ENCODE measurements at places on chromosomes 13 and 19.

GRCh38 chr13:105139380-105140285 lies 1395.8 kb downstream of the EFNB2 start:
- peak; percentile 46 for DNase-seq

GRCh38 chr19:29690842-29691241 lies 24.2 kb downstream of the C19orf12 start:
- no peak for DNase-seq

DNA sequence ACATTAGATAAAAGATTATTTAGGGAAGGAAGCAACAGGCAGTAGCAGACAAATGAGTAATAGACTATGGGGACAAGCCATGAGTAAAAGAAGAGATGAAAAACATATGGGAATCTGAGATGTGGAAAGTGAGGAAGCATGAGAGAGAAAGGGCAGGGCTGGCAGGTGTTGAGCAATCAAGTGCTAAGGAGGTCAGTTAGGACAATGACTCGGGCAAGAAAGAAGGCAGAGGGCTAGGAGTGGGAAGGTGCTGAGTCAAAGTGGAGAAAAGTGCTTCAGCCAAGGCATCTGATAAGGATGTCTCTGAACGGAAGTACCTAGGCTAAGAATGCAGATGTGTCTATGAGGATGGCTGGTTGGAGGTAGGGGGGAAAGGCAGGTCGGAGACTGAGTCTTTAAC lies 291.9 kb upstream of the HTR2A start:
- DNase-seq: no peak

- no peak for DNase-seq
Observed at GRCh38 chr19:10858204-10858828, 10.1 kb downstream of the C19orf38 start.

DNA sequence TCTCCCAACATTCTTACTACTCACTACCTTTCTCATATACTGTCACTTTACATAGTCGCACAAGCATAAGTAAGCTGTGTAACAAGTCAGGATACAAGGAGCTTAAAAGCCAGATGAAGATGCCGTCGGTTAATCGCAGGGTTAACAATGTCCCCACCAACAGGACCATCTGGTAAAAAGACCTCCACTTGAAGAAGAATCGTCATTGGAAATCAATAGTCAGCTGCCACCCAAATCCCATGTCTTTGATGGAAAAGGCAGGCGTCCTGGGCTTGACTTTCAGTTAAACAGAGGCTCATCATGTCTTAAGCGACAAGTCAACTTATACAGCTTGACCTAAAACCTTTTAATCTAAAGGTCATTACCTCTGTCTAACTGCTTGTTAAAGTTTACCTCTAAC lies 27.2 kb downstream of the DOCK9 start:
- DNase-seq: no peak
